CD4-positive, alpha-beta T cell treated with Interleukin-6 for 4 hours (primary cell): ENCODE measurements at places on chromosomes 7 and 10.
A peak's percentile ranks its signal among the peaks of the same experiment; 100 is the strongest.

GRCh38 chr7:127870231-127870907 is 160.9 kb downstream of the LRRC4 start:
- no peak for DNase-seq

DNA sequence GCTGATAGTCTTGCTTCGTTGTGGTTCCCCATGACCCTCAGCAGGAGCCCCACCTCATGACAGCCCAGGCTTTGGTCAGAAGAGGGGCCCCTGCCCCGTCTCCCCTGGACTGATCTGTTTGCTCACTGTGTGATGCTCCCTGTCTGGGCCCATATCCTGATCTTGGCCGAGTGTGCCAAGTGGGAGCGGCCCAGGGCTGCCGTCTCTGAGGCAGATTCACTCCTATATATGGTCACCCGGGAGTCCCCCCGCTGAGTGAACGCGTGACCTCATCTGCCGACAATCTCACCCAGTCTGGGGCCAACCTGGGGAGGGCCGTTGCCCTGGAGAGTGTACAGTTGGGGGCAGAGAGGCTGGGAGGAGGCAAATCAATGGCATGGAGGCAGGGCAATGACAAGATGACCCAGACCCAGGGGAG is 34.5 kb downstream of the PPIF start:
- no peak for DNase-seq

GRCh38 chr7:45420843-45421495 is 153.2 kb upstream of the ADCY1 start:
- no peak for DNase-seq

DNA sequence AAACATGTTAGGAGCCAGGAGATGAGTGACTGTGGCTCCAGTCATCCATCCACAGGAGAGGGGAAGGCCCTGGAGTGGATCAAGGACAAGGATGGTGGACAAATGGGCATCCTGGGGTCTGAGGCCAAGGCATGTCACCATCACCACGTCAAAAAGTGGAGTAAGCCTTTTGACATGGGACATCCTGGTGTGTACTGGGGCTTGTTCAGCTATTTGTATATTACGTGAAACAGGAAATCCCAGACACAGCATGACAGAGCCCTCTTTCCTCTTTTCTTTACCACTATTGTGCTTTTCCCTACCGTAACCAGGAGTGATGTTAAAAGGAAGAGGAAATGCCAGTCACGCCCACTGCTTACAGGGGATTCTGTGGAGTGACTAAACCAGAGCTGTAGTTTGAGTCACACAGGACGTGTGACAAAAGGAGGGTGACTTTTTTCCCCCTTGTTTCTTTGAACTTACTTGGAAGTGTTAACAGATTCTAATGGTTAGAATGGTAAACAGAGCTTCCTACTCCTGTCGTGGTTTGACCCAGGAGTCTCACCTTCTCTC is 15.4 kb downstream of the ACSL5 start:
- peak; percentile 66 for DNase-seq

DNA sequence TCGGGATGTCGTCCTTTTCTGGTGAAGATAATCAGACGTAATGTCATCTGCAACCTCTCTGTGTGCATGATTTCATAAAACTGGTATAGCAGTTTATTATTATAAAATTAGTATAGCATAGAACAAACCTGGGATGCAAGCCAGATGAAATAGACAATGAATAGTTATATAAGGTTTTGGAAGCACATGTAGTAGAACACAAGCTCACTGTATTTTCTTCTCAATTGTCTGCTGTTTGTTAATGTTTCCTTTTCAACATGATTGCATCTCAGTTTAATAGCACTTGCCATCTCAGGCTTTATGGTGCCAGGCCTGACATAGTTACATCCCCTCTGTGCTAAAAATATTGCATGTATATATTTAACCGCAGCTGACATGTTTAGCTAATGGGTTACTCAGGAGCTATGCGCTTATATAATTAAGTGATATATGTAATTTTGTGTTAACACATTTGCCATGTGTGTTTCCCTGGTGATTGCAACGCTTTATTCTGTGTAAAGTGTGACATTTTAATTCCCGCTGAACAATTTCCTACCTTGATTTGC is 132.7 kb downstream of the ARID5B start:
- DNase-seq = no peak

DNA sequence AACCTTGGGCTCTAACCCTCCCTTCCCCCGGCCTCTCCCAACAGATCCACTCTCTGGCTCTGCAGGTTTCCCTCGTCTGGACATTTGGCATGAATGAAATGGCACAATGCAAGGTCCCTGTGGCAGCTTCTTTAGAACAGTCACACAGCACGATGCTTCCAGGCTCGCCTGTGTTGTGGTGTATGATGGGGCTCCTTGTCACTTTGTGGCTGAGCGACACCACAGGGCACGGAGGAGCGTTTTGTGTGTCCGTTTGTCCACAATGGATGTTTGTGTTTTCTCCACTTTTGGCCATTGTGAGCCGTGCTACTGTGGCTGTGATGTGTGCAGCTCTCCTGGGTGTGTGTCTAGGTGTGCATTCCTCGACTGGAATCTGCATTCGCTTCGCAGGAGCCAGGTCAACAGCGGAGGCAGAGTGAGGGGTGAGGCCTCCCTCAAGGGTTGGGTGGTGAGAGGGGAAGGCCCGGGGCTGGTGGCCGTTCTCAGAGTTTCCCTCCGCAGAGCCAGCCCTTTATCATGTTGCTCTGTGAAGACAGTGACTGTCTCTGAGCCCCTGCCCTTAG is 22.3 kb upstream of the SHH start:
- DNase-seq = no peak

- DNase-seq = no peak
These were observed 741.8 kb downstream of the SUGCT start for GRCh38 chr7:40876601-40877000.

GRCh38 chr10:1638889-1639419 is 98.4 kb downstream of the ADARB2 start:
- DNase-seq = no peak

GRCh38 chr10:6185039-6185716 is 17.6 kb upstream of the PFKFB3 start:
- no peak for DNase-seq

GRCh38 chr7:102119213-102119651 is 167.4 kb upstream of the SH2B2 start:
- no peak for DNase-seq

DNA sequence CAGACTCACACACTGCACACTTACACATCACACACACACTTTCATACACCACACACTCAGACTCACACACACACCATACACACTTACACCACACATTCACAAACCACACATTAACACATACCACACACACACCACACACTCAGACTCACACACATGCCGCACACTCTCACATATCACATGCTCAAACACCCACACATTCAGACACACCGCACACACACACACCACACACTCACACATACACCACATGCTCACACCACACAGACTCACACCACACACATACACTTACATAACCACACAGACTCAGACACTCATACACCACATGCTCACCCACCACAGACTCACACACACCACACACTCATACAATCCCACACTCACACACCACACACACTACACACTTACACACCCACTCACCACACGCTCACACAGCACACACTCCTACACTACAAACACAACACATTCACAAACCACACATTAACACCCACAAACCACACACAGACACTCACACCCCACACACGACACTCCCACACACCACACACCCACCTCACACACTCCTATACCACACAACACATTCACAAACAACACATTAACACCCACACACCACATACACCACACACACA is 125.4 kb downstream of the EVX1 start:
- DNase-seq = no peak

DNA sequence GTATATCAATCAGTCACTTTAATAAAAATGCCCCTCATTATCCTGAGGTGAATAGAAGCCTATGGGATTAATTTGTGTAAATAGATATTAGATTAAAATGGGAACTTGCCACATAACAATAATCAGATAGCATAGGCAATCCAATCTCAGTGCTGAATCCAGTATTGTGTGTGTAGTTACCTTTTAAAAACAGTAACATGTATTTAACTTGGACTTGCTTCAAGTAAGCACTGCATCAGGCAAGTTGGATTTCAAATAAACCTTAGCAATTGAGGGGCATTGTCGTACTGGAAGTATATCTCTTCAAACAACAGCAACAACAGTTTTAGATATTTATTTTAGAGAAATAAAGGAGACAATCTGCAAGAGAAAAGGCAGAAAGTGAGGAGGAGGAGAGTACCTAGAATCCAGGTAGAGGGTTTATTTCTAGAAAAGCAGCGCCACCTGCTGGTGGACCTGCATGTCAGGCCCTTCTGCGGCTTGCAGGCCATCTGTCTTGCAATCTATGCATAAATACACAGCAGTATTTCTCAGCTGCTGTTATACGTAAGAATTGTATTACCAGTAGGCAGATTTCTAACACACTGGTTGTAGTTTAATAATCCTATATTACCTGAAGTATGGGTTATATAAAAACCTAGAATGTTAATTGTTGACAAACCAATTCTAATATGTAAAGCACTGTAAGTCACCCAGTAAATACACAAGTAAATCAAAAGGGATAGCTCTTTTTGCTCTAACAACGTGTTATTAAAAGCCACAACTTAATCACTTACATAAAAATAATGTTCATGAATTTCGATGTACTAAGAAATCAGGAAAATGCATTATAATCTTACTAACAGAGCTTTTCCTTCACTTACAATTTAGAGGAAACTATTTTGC is 652.8 kb downstream of the KCNMA1 start:
- peak; percentile 65 for DNase-seq

DNA sequence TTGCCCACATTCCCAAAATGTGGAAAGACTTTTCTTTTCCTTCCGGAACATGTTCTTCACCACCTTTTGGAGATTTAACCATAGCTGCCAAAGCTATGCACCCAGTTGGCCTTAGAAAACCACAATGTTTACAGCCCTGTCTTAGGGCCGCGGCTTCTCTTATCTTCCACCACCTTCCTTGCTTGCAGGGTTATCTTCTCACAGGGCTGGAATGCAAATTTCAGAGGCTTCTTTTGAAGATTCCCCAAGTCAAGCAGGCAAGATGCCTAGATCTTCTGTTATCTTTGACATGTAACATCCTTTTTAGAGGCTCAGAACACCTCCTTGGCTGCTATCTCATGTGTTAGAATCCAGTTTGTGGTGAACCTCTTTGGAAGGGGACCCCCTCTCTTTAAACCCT is 11.1 kb downstream of the KCTD7 start:
- DNase-seq = no peak

DNA sequence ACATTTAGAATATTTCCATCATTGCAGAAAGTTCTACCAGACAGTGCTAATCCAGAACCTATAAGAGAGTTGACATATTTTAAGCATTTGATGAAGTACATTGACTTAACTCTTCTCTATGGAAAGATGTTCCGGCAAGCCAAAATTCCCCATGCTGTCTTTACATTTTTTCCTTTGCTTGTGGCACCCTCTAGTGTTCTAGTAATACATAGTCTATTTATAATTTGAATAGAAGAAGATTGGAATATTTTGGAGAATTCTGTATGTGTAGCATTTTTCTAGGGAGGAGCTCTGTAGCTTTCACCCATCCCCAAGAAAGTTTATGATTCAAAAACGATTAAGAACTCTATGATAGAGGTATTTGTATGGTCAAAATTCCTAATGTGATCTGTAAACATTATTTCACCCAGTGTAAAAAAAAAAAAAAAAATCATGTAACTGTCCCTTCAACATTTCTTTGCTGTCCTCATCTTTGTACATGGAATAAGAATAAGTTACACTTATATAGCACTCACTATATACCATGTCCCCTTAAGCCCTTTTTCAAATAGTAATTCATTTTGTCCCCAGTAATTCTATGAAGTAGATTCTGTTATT is 33.2 kb downstream of the NRF1 start:
- DNase-seq = no peak
